Left hindlimb (tissue), 1 donor: ENCODE measurements at places on chromosomes 4 and X.

DNA sequence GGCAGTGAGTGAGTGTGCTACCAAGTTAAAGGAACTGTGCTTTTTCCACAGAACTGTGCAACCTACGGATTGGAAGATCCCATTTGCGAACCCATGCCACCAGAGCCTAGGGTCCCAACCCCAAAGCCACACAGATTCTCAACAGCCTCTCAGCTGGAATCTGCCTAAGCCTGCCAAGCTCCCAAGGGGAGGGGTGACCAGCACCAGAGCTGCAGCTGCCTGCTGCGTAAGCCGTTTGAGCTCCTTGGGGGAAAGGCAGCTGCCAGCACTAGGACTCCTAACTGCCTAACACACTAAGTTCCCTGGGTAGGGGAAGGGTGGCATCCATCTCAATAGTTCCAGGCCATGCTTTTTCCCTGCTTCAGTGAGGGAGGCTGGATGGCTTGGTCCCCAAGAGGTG lies 738.1 kb upstream of the PRKX start:
- DNase-seq: no peak

DNA sequence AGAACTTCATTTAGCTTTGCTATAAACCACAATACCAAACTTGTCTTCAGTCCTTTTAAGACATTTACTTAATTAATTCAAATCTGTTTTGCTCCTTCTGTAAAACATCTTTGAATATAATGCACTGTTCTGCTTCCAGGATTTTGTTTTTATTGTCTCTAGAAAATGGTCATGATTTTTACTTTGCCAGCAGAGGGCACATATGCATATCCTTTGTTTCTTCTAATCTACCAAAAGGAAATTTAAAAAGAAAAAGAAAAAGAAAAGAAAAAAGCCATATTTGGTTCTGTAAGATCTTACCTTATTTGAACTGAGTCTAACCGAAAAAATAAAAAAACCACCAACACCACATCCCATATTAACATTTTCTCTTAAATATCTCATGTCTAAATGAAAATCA lies 101.9 kb upstream of the CCSER1 start:
- no peak for DNase-seq

- DNase-seq: no peak
These were observed 47.6 kb downstream of the ANAPC4 start for GRCh38 chr4:25424539-25425228.

- no peak for DNase-seq
These were observed 147.4 kb upstream of the RXFP1 start for GRCh38 chr4:158374318-158374717.

DNA sequence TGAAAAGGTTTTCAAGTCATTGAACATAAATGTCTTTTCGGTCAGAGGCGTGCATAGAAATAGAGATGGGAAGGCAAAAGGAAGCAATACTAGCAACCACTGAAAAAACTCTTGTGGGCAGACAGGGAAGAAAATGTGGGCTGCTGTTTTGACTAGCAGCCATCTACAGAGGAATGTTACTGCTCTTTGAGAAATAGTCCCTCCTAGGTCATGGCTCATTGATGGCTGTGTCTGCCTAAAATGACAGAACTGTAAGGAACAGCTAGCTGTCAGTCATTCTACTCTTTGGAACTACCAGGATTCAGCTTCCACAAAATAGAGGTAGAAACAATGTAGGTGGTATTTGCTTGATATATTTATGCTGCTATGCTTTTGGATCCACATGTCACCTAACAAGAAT lies 26.9 kb upstream of the TMPRSS11B start:
- no peak for DNase-seq

GRCh38 chrX:133983256-133983973 lies 2.0 kb downstream of the GPC3 start:
- DNase-seq: peak; percentile 27

GRCh38 chr4:173167758-173168395 lies 734 bp upstream of the GALNT7 start:
- DNase-seq: no peak

DNA sequence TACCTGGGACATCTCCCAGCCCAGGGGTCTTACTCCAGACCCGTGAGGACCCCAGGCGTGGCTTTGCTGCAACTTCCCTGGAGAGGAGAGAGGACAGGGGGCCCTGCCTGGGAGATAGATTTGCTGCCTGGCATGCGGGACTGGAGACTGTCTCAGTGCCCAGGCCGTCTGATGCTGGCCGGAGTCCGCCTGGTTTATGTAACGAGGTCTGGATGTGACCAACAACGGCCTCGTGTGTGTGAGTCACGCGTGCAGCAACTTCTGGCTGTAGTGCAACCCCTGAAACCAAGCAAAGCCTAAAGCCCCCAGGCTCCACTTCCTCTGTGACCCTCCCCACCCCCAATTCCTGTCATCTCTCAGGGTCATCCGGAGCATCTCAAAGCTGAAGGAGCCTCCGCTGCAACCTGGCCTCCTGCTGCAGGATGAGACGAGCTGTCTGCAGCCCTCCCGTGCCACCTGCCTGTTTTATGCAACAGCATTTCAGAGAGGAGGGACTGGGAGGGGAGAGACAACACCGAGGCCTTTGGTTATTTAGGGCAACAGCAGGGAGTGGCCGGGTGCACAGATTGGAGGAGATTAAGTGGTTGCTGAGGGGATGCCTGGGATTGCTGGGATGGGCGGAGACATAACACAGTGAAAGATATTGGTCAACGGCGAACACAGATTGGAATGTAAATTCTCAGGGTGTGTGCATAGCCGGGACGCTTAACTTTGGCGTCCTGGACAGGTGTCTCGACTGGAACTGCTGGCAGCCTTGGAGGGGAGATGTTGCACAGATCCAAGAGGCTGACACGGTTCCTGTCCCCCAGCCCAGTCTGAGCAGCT lies 16.0 kb downstream of the XG start:
- DNase-seq: peak; percentile 39
